ENCODE measurements at places on chromosomes 3 and 15.

- no peak for DNase-seq
- peaks cover 29% of the 10 kb centered on the region for H3K36me3 ChIP-seq
- H3K4me3 ChIP-seq: no peak overlapping the region
- no peaks in the 10 kb centered on the region for H3K27me3 ChIP-seq
These were observed 85.5 kb downstream of the LRRC28 start for GRCh38 chr15:99336794-99337193.

DNA sequence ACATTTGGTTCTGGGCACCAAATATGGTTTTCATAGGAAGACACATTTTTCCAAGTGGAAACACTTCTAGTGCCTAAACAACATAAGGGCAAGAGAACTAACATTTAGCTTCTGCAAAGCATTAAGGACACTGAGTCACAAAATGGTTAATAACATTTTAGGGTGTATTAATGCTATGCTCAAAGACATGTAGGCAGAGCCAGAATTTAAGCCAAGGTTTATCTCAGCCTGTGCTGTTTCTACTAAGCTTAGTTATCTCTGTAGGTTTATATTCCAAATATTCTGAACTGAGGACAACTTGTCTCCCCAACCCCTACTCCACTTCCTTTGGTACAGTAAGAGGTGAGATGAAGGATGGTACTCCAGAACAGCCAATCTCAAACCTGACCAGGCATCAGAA is 54.1 kb upstream of the AKAP13 start:
- H3K36me3 ChIP-seq: no peaks in the 10 kb centered on the region
- no peaks in the 10 kb centered on the region for H3K27me3 ChIP-seq
- peaks cover 11% of the 10 kb centered on the region for H3K4me1 ChIP-seq
- no peak overlapping the region for H3K4me3 ChIP-seq
- DNase-seq: no peak
- H3K27ac ChIP-seq: peak overlapping the region; percentile 9

DNA sequence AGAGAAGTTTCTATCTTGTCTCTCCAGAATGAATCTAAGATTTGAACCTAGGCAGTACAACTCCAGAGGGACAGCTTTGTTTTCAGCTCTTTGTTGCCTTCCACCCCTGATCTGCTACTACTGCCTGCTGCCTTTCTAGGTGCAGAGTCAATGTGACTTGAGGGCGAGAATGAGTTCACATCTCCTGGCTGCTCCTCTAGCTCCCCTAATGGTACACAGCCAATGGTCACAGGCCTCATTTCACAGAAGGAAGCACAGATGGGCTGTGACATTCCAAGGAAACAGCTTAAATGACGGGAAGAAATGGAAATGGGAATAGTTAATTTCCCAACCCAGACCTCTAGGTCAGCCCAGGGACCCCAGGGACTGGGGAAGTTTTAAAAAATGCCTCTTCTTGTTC is 32.4 kb downstream of the FAM43A start:
- no peaks in the 10 kb centered on the region for H3K36me3 ChIP-seq
- H3K27ac ChIP-seq: no peak overlapping the region
- H3K4me1 ChIP-seq: no peaks in the 10 kb centered on the region
- DNase-seq: no peak
- H3K4me3 ChIP-seq: no peak overlapping the region

GRCh38 chr3:98846101-98846500 is 55.4 kb downstream of the DCBLD2 start:
- H3K4me1 ChIP-seq: no peaks in the 10 kb centered on the region
- H3K36me3 ChIP-seq: peaks cover 16% of the 10 kb centered on the region
- no peak overlapping the region for H3K4me3 ChIP-seq
- no peak overlapping the region for H3K27ac ChIP-seq

- no peak for DNase-seq
- H3K4me3 ChIP-seq: no peak overlapping the region
- H3K36me3 ChIP-seq: peaks cover 10% of the 10 kb centered on the region
- no peaks in the 10 kb centered on the region for H3K4me1 ChIP-seq
- H3K27ac ChIP-seq: peak overlapping the region; percentile 26
- H3K27me3 ChIP-seq: no peaks in the 10 kb centered on the region
These were observed 40.3 kb downstream of the CTNNB1 start for GRCh38 chr3:41239587-41239986.

DNA sequence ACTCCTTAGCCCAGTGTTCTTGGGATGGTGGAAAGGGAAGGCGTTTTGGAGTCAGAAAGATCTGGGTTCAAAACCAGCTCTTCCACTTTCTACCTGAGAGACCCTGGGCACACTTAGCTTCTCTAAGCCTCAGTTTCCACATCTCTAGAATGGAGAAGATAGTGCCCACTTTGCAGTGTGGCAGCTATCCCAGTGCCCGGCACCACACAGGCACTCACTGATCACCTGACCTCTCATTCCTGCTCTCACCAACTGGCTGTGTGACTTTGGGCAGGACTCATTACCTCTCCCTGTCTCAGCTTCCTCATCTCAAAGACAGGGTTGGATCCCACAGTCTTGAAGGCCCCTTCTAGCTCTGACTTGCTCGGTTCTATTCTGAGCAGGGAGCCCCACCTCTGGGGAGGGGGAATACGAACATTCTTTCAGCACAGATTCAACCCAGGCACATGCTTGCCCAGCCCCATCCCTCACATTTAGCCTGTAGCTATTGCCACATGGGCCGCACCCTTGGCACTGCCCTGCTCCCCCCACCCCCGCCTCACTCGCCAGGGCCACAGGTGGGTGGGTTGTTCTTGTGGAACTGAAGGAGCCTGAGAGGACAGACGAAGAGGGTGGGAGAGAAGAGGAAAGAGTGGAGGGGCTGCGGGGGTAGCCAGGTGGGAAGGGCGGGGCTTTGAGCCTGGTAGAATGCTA is 39.2 kb downstream of the EPHB3 start:
- H3K4me3 ChIP-seq: peak overlapping the region; percentile 18
- DNase-seq: no peak
- peak overlapping the region; percentile 43 for H3K27ac ChIP-seq
- H3K36me3 ChIP-seq: no peaks in the 10 kb centered on the region

- peaks cover 27% of the 10 kb centered on the region for H3K4me1 ChIP-seq
- H3K4me3 ChIP-seq: no peak overlapping the region
- H3K36me3 ChIP-seq: no peaks in the 10 kb centered on the region
- DNase-seq: no peak
These were observed 52.1 kb downstream of the TIPARP start for GRCh38 chr3:156726456-156726855.

GRCh38 chr15:78004222-78004727 is 73.2 kb downstream of the TBC1D2B start:
- DNase-seq: no peak
- H3K4me1 ChIP-seq: no peaks in the 10 kb centered on the region
- no peaks in the 10 kb centered on the region for H3K27me3 ChIP-seq
- no peak overlapping the region for H3K4me3 ChIP-seq

GRCh38 chr3:69204315-69204957 is 82.0 kb upstream of the LMOD3 start:
- DNase-seq: no peak
- no peaks in the 10 kb centered on the region for H3K36me3 ChIP-seq
- no peaks in the 10 kb centered on the region for H3K27me3 ChIP-seq
- H3K4me1 ChIP-seq: peaks cover 54% of the 10 kb centered on the region

DNA sequence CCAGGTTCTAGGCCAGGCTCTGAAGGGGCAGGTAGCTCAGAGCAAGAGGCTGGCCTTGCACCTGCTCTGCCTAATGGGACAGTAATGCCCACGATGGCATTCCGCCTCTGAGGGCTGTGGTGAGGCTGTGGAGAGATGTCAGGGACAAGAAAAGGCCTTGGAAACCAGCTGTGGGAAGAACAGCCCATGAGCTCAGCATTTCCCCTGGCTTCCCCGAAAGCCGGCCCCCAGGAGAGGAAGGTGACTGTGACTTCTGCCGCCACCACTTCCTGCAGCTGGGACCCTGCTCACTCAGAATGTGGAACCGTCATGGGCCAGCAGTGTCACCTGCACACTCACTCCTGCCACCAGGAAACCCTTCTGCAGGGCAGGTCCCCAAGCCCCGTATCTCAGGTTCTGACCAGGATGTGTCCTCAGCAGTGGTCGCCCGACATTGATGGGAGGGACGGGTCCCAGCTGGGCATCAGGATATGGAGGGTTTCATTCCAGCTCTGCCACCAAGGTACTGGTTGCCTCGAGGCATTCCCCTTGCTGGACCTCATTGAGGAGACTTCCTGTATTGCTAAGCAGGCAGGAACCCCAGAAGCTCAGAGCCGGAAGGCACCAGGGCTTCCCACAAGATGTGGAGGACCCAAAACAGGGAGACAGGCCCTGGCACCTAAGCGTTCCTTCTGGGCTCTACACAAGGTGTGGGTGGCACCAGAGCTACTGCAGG is 30.7 kb downstream of the SEMA7A start:
- H3K4me3 ChIP-seq: no peak overlapping the region
- no peaks in the 10 kb centered on the region for H3K27me3 ChIP-seq
- DNase-seq: no peak
- peak overlapping the region; percentile 25 for H3K27ac ChIP-seq

DNA sequence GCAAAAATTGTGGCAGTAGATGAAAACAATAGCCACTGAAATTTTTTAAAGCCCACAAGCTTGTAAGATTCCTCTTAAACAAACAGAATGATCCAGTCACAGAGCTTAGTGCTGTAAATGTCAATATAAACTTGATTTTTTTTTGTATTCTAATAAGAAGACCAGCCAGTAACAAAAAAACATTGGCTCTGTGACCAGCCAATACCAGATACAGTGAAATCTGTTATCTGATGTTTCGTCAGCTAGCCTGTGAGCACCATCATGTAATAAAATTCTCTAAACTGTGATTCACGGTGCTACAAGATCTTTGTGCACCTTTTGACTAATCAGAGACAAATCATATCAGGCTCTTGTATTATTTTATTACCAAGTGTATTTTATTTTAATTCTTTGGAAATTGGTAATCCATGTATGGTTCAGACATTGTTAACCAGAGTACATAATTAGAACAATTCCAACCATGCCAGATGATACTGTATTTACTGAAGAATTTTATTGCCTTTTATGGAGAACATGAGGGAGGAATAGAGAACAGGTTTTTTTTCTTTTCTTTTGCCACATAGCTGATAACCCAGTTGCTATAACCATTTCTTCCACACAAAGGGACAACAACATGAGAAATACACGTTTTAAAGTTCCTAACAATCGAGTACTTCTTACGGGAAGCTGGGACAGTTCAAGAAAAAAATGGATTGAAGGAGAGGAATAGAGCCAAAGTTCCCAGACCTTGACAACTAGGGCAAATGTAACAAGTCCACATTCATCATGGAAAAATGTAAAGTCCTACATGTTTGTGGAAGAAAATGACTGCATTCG is 71.9 kb downstream of the FILIP1L start:
- no peak overlapping the region for H3K4me3 ChIP-seq
- peaks cover 59% of the 10 kb centered on the region for H3K4me1 ChIP-seq
- H3K36me3 ChIP-seq: no peaks in the 10 kb centered on the region
- H3K27me3 ChIP-seq: no peaks in the 10 kb centered on the region
- peak overlapping the region; percentile 86 for H3K27ac ChIP-seq

- no peak overlapping the region for H3K27ac ChIP-seq
- H3K36me3 ChIP-seq: no peaks in the 10 kb centered on the region
- H3K4me3 ChIP-seq: no peak overlapping the region
- no peaks in the 10 kb centered on the region for H3K27me3 ChIP-seq
- peaks cover 19% of the 10 kb centered on the region for H3K4me1 ChIP-seq
These were observed 9.8 kb upstream of the MUC4 start for GRCh38 chr3:195821403-195822130.

GRCh38 chr3:17155951-17156350 is 271.2 kb downstream of the PLCL2 start:
- no peaks in the 10 kb centered on the region for H3K27me3 ChIP-seq
- no peak overlapping the region for H3K27ac ChIP-seq
- no peak overlapping the region for H3K4me3 ChIP-seq
- DNase-seq: no peak
- peaks cover 7% of the 10 kb centered on the region for H3K36me3 ChIP-seq
- H3K4me1 ChIP-seq: no peaks in the 10 kb centered on the region

GRCh38 chr15:96331144-96331944 is 844 bp downstream of the NR2F2 start:
- peak overlapping the region; percentile 94 for H3K27ac ChIP-seq
- H3K27me3 ChIP-seq: peaks cover 65% of the 10 kb centered on the region
- H3K4me3 ChIP-seq: peak overlapping the region; percentile 72
- no peaks in the 10 kb centered on the region for H3K36me3 ChIP-seq

DNA sequence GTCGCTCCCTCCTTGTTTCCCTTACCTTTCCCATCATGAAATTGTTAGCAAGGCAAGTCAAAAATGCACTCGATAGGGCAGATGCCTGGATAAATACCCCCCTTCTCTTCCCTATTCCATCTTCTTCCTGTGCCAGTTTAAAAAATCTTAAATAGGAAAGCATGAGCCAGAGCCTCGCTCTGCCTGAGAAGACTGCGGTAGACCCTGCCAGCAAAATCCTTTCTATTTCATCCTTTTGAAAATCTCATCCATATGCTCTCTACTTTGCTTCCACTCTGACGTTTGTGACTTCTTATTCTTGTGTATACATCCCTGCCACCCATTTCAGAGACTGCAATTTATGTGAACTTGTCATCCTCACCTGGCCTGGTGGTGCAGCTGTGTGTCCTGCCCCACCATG is 114.6 kb upstream of the ETV5 start:
- H3K4me1 ChIP-seq: peaks cover 7% of the 10 kb centered on the region
- no peaks in the 10 kb centered on the region for H3K36me3 ChIP-seq
- no peak for DNase-seq
- peaks cover 14% of the 10 kb centered on the region for H3K27me3 ChIP-seq

- no peak for DNase-seq
- H3K4me3 ChIP-seq: no peak overlapping the region
- H3K4me1 ChIP-seq: peaks cover 15% of the 10 kb centered on the region
- no peaks in the 10 kb centered on the region for H3K27me3 ChIP-seq
- H3K36me3 ChIP-seq: peaks cover 14% of the 10 kb centered on the region
- no peak overlapping the region for H3K27ac ChIP-seq
These were observed 19.2 kb upstream of the KPNA1 start for GRCh38 chr3:122533931-122534334.

- no peak overlapping the region for H3K27ac ChIP-seq
- no peaks in the 10 kb centered on the region for H3K4me1 ChIP-seq
- H3K27me3 ChIP-seq: no peaks in the 10 kb centered on the region
- DNase-seq: no peak
- H3K36me3 ChIP-seq: no peaks in the 10 kb centered on the region
- no peak overlapping the region for H3K4me3 ChIP-seq
These were observed 48.3 kb upstream of the B3GALNT1 start for GRCh38 chr3:161153480-161153879.

DNA sequence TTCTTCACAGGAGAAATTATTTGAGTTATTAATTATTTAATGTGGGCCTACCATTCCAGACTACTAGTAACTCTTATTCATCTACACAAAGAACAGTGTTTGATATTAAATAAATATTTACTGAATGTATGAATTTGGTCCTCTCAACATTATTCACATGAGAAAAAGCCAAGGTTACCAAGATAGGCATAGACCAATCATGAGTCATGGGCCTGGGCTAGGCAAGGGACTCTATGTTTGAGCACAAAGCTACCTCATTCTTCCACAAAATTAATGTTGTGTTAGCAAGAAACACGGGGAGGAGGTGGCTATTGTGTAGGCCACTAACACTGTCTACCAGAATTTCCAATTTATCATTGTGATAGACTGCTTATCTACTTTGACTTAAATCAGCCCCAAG is 115.7 kb downstream of the SERPINI1 start:
- peaks cover 15% of the 10 kb centered on the region for H3K4me1 ChIP-seq
- H3K27me3 ChIP-seq: no peaks in the 10 kb centered on the region
- H3K27ac ChIP-seq: no peak overlapping the region
- DNase-seq: no peak
